Activated CD4-positive, CD25-positive, alpha-beta regulatory T cell treated with anti-CD3 and anti-CD28 coated beads, Interleukin-2, amount 50 U/mL, for 72 hours (primary cell): ENCODE measurements at places on chromosomes 12 and 14.

DNA sequence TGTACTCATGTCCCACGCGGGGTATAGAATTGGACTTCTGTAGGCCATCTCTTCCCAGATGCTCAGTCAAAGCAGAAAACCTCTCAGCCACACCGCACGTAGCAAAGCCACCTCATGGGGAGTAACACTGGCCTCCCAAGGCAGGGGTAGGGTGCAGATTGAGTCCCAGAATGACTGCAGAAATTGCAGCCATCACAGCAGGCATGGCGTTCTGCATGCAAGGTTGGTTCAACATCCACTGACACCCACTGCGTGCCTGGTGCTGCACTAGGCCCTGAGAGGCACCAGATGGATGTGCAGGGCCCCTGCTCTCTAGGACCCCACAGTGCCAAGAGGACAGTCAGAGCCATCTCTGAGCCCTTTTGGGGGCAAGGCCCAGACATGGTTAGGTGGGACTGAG, 39.9 kb downstream of the RAB35 start:
- DNase-seq: no peak

GRCh38 chr12:49292729-49293055, 2.3 kb upstream of the PRPH start:
- no peak for DNase-seq

DNA sequence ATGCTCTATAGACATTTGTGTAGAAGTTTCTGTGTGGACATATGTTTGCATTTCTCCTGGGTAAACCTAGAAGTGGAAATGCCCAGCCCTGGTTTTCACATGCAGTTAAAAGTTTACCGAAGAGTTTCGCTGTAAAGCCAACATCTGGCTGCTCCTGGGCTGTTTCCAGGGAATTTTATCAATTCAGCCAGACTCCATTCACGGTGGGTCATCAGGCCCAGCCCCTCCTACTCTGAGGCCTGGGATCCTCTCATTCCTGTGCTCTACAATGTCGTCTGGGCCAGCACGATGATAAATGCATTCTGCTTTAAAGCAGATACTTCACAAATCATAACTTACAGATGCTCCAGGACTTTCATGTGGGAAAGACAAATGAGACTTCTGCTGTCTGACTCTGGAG, 7.1 kb downstream of the NUAK1 start:
- no peak for DNase-seq

- DNase-seq: no peak
Observed at GRCh38 chr14:68649476-68650189, 143.2 kb downstream of the ZFP36L1 start.

- no peak for DNase-seq
Observed at GRCh38 chr12:56229916-56230431, at the start of gene SLC39A5. Gene SLC39A5 (plus strand): TSS chr12:56230051. CDS start chr12:56231275, 1,224 bp downstream.

DNA sequence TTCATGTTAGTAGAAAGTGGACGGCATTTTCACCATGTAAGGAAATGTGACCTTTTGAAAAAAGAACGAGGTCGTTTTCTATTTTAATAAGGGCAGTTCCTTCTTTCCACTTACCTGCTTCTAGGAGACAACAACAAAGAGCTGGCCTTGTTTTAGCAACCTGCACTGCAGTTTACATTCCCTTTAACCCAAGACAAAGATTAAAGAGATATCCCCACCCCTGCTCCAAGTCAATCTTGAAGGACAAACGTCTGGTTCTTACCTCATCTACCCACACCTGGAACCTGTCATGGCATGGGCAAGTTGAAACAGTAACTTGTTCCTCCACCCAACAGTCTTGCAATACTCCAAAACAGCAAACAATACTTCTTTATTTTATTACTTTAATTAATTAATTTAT, 32.7 kb downstream of the ZCCHC8 start:
- DNase-seq: no peak

- DNase-seq: no peak
Observed at GRCh38 chr12:31525496-31526157, 65.3 kb downstream of the DENND5B start.

- DNase-seq: no peak
Observed at GRCh38 chr12:128971802-128972201, 118.5 kb downstream of the GLT1D1 start.

GRCh38 chr14:30214014-30214413, 286.4 kb upstream of the PRKD1 start:
- no peak for DNase-seq

GRCh38 chr12:18634382-18634781, 103.4 kb downstream of the PLCZ1 start:
- no peak for DNase-seq

DNA sequence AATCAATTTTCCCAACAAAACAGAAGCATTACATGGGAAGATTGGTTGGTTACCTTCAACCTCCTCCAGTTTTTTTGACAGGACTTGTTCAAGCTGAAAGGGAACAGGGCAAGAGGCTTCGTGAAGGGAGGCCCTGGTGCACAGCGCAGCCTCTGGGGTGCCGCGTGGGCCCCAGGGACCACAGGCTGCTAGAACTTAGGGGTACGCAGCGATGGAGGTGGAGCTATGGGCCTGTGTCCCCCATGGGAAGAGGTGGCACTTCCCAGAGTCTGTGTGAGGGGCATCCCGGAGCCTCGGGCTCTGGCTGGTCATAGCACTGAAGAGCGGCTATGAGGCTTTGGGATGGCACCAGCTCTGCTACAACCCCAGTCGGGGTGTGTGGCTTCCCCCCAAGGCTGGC, 22.1 kb upstream of the BTBD6 start:
- DNase-seq: no peak

DNA sequence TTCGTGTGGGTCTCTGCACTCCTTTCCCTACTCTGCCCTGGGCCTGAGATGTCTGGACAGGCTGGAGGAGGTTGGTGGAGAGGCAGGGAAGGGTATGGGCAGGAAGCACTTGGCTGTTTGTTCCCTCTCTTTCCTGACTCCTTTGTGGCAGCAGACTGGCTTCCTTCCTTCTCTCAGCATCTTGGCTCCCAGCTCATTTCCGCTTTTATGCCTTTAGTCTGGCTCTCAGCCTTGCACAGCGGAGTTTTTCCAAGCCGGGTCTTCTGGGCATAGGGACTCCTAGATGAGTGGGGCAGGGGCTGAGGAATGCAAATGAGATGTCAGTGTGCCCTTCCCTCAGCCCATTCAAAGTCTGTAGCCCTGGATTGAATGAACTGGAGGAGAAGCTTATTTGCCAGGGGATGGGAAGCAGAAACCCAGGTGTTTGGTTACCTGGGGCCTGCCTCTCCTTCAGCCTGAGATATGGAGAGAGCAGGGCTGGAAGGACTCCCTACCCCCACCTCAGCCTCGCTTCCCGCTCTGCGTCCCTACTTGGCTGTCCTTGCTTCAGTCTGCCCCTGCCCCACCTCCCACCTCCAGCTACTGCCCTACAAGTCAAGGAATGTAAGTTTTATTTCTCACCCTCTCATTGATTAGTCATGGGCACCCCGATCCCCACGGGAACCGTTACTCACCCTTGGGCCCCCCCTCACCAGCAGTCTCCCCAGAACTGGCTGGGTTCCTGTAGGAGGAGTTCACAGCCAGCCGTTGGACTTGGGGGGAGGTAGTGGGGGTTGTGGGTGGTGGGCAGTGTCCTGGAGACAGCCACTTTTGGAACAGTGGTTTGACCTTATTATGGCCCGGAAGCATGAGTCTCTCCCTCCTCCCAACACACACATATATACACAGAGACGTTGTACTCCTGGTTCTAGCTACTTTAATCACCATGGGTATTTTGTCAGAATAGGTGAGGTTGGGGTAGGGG, 9.3 kb upstream of the ITGA5 start:
- no peak for DNase-seq

GRCh38 chr12:45314770-45315169, 98.9 kb downstream of the ANO6 start:
- no peak for DNase-seq

DNA sequence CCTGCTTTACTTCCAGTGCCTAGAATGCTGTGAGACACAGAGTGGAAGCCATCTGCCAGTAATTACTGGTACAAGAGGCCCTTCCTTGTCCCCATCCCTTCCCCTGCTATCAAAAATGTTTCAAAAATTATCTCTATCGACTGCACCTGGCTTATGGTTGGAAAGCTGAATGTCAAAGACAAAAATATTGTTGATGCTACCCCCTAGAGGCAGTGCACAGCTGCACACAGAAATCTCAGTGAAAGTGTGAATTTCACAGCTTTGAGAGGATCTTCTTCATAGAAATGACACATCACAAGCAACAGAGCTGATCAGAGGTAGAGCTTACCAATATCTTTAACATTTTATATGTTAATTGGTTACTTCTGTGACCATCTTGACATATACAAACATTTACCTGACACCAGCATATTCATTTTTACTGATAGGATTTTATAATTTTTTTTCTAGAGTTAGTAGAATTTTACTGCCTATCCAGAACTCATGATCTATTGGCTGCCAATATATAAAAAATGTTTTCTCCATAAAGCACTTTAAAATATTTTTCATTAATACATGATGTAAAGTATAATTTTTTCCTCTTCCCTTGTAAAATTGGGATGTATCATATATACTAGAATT, 138.0 kb downstream of the AACS start:
- no peak for DNase-seq

GRCh38 chr12:11706509-11707379, 57.3 kb downstream of the ETV6 start:
- no peak for DNase-seq

DNA sequence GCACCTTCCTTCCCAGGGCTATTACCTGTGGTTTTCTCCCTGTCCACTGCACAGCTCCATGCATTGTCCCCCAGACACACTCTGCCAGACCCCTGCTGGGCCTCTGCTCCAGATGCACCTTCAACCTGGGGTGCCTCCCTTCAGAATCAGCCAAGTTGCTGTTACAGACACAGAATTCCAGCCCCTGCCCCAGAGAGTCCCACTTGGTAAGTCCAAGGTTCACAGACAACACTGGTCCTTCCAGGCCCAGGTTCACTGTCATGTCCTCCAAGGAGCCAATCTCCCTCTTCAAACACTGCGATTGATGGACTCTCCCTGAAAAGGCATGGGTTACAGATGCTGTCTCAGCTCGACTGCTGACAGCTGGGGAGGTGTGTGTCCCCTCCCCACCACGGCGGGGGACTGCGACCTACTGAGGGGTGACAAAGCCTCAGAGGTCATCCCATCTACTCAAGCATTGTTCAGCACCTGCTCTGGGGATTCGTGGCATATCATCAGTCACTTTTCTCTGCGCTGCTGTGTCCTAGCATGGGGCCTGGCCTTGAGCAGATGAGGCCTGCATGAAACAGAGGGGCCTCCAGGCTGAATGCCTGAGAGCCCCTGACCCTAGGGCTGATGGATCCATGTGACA, 24.3 kb downstream of the CALM1 start:
- no peak for DNase-seq

DNA sequence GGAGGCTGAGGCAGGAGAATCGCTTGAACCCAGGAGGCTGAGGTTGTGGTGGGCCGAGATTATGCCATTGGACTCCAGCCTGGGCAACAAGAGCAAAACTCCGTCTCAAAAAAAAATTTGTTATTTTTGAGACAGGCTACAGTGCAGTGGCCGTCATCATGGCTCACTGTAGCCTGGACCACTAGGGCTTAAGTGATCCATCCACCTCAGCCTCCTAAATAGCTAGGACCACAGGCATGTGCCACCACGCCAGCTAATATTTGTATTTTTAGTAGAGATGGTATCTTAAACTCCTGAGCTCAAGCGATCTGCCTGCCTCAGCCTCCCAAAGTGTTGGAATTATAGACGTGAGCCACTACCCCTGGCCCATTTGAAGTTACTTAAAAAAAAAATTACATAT, 966 bp upstream of the PCBP2 start:
- no peak for DNase-seq
